ENCODE measurements at places on chromosomes 11 and 22.

DNA sequence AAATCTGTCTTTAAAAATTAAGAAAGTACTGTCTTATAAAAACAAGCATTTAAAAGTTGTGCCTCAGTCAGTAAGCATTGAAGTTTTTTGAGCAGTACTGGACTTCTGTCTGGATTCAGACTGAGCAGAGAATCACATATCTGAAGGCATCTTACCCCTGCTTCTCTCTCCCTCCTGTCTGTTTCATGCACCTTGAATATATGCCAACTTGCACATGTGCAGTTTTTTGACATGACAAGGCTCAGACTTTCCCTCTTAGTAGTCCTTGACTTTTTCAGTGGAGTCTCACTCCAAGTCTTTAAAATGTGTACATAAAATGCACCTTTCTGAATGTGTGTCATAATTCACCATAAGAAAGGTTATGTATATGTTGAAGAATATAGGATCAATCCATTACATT, 19.8 kb downstream of the SPECC1L start:
- DNase-seq, result no peak

DNA sequence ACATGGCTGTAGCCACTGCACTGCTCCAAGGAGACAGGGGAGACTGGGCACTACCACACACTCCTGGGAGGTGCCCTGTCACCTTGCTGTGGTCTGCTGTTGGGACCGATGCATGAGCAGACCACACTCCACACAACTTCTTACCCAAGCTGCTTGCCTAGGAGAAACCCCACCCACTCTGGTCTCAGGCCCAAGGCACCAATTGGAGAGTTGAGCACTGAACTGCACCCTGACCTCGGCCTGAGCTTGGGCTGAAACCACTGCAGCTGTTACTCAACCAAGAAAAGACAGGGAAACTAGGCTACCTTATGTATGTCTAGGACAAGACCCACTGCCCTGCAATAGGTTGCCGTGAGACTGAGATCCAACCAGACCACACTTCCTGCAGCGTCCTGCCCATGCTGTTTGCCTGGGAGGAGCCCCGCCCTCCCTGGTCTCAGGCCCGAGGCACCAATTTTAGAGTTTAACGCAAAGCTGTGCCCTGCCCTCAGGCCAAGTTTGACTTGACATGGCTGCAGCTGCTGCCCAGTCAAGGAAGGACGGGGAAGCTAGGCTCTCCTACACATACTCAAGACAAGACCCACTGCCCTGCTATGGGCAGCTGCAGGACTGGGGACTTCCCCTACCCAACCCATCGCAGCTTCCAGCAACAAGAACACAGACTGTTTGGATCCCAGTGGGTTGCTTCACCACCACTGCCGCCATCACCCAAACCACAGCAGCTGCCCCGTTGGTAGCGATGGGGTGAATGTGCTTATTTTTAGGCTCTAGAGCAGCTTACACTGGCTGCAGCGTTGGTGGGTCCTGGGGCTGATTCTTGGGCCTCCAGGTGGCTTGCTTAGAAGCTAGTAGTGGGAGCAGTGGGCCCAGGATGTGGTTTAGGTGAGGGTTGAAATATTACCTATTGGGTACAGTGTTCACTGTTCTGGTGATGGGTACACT, 66.8 kb downstream of the BRD1 start:
- DNase-seq, result no peak

- no peak for DNase-seq
Observed at GRCh38 chr11:40921246-40921645, 538.2 kb downstream of the LRRC4C start.

- no peak for DNase-seq
Observed at GRCh38 chr11:128692753-128693415, 988 bp upstream of the FLI1 start.

GRCh38 chr11:126507646-126508045, 152.2 kb downstream of the ST3GAL4 start:
- no peak for DNase-seq

DNA sequence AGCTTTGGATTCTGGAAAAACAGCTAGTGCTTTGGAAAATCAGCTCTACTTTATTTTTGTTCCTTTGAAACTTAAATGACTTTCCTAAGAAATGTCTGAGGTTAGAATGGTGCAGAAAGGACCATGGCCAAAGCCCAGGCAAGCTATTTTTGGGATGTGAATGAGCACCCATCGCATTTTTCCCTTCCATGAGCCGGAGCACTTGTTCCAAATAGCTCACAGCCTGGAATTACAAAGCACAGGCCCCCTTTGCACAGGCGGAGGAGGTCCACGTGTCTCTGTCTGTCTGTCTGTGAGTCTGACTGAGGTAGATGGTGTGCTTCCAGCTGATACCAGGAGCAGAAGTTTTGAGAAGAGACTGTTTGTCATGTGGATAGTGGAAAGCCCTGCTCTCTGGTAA, 50.7 kb downstream of the MICAL2 start:
- DNase-seq, result no peak

All from HS-5 (cell line).